Right kidney (tissue), 9 donors: ENCODE measurements at places on chromosomes 11 and 22.
A peak's percentile ranks its signal among the peaks of the same experiment; 100 is the strongest.

DNA sequence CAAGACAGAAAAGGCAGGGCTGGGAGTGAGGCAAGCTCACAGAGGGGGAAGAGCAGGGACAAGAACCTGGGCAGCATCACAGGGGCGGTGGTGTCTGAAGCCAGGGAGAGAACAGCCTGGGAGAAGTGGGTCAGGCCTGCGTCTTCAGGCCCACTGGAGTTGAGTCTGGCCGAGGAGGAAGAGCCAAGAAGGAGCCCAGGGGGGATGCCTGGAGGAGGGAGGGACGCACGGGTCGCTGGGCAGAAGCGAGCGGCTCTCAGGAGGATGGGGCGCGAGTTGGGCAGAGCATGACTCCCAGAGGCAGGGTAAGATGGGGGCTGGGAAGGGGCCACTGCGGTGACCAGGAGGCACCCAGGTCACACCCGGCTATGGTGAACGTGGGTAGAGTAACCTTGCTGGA is 18.5 kb downstream of the LRFN4 start:
- DNase-seq, result no peak

- no peak for DNase-seq
Measured at GRCh38 chr11:44507896-44508445, 57.5 kb upstream of the CD82 start.

DNA sequence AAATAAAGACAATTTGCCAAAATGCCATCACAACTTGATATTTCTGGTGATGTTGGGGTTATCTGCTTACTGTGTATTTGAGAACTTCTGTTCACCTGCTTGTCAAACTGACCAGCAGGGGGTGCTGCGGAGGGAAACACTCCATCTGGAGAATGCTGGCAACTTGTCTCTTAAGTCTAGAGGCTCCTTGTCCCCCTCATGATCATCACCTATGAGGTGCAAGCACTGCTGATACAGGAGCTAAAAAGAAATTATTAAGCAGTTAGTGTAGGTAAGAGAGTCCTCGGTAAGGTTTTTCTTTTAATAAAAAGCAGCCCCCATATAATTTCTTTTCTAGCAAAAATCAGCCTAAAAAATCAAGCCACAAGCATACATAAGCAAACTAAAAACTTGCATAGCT is 32.7 kb upstream of the GLYATL1B start:
- peak; percentile 8 for DNase-seq

GRCh38 chr11:34382532-34383276 is 24.9 kb upstream of the ABTB2 start:
- no peak for DNase-seq

GRCh38 chr22:19220867-19221266 is 42.3 kb upstream of the SLC25A1 start:
- DNase-seq, result no peak

GRCh38 chr22:48706934-48707762 is 1120.5 kb downstream of the BRD1 start:
- DNase-seq, result no peak
